ENCODE measurements at places on chromosomes 7 and 10. TPM values are rescaled to one million over a fixed set of nuclear protein-coding genes. Genes with fewer than 3 reads are reported as not detected.

DNA sequence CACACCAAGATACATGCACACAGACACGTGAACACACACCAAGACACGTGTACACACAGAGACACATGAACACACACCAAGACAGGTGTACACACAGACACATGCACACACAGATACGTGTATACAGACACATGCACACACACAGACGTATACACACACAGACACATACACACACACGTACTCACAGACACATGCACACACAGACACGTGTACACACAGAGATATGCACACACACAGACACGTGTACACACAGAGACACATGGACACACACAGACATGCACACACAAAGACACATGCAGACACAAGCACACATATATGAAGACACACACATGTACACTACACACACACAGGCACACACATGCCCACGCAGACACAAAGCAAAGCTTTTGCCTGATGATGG is 134.6 kb downstream of the TCERG1L start:
- H3K4me1 ChIP-seq, result no peaks in the 10 kb centered on the region
- H3K27me3 ChIP-seq, result no peaks in the 10 kb centered on the region
- no peak for DNase-seq

GRCh38 chr10:60086421-60086820 is 180.1 kb upstream of the CCDC6 start:
- H3K36me3 ChIP-seq, result peaks cover 5% of the 10 kb centered on the region
- no peak overlapping the region for H3K4me3 ChIP-seq
- no peak for DNase-seq
- no peaks in the 10 kb centered on the region for H3K4me1 ChIP-seq

DNA sequence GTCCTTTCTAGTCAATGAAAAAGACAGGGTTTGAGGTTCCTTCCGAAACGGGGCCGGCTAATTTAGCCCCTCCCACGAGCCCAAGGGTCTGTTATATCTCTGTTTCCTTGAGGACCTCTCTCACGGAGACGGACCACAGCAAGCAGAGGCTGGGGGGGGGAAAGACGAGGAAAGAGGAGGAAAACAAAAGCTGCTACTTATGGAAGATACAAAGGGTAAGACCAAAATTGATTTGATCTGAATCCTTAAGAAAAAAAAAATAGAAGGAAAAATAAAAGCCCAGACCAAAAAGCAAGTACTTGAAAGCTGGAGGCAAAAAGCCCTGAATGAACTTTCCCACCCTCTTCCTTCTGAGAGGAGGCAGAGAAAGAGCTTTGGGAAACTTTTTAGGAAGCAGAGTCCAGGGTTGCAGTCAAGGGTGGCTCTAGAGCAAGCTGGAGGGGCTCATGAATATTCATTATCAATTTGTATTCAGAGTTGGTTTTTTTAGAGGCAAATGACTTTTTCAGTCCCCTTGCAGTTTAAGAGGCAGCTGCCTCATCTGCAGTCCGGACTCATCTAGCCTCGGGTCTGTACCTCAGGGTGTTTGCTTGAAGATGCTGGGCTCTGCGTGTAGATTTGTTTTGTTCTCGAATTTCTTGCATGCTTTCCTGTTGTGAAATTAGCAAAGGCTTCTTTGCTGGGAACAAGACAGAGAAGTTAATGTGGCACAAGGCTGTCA is at the start of gene ENTPD1:
Gene ENTPD1, plus strand, starts transcription at position 123 of the 721 bp plus-strand sequence. Its CDS starts 77 bp downstream, at position 200.
- H3K4me1 ChIP-seq, result peaks cover 13% of the 10 kb centered on the region
- no peak for DNase-seq
- peak within 1 kb of the TSS; percentile 43 for H3K27ac ChIP-seq
- no peaks in the 10 kb centered on the region for H3K36me3 ChIP-seq

The RNLS gene
- total RNA-seq, result 4.6 TPM

DNA sequence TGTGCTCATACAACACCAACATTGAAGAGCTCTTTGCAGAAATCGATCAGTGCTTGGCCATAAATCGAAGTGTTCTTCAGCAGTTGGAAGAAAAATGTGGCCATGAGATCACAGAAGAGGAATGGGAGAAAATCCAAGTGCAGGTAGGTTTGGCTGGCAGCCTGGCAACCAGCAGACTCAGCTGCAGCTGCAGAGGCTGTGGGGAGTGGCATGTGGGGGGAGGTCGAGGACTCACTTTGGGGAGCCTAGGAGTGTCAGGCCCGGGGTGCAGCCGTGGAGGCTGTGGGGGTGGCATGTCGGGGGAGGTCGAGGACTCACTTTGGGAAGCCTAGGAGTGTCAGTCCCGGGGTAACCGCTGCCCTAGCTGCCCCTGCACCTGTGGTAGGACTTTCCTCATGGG is 35.1 kb downstream of the RNF32 start:
- no peak overlapping the region for H3K4me3 ChIP-seq
- no peak for DNase-seq
- H3K4me1 ChIP-seq, result no peaks in the 10 kb centered on the region
- peaks cover 7% of the 10 kb centered on the region for H3K36me3 ChIP-seq
- H3K27me3 ChIP-seq, result no peaks in the 10 kb centered on the region

The PPP1R17 gene
- not detected for total RNA-seq

The CLCN1 gene
- total RNA-seq, result not detected

GRCh38 chr7:1369916-1370657 is 89.2 kb downstream of the MICALL2 start:
- no peak for DNase-seq
- no peak overlapping the region for H3K27ac ChIP-seq
- no peaks in the 10 kb centered on the region for H3K36me3 ChIP-seq
- peak overlapping the region; percentile 63 for H3K4me3 ChIP-seq

DNA sequence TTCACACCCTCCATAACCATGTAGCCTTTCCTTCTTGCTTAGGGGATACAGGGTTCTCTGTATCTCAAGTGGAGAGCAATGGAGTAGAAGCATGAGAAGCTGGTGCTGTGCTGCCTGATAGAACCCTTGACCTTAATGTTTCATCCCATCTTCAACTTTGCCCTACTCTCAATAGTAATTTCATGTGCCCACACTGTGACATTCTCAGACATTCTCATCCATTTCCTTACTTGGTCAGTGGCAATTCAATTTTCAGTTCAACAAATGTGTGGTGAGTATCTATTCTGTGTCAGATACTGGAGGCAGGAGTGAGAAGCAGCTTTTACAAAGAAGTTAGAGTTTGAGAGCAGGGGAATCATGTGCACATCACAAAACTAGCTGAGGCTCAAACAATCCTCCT is 16.1 kb downstream of the STRIP2 start:
- H3K27me3 ChIP-seq, result no peaks in the 10 kb centered on the region
- no peak for DNase-seq
- H3K27ac ChIP-seq, result no peak overlapping the region
- no peaks in the 10 kb centered on the region for H3K36me3 ChIP-seq

The ZNF37A gene
- total RNA-seq, result 21.5 TPM

DNA sequence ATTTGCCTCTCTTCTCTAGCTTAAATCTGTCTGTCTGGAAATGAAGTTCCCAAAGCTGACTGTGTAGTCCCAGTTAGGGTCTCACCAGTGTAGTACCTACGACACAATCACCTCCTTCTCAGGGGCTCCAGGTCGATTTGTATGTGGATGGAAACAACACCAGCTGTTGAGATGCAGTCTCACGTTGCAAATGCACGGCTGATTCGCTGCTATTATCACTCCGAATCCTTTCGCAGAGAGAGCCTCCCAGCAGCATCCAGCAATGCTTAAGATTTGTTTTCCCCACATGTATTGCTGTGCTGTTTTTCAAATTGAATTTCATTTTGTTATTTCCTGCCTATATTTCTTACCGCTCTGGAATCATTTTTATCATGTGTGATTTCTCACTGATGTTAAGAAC is 16.3 kb downstream of the VSTM4 start:
- H3K27me3 ChIP-seq, result peaks cover 21% of the 10 kb centered on the region
- no peaks in the 10 kb centered on the region for H3K4me1 ChIP-seq

DNA sequence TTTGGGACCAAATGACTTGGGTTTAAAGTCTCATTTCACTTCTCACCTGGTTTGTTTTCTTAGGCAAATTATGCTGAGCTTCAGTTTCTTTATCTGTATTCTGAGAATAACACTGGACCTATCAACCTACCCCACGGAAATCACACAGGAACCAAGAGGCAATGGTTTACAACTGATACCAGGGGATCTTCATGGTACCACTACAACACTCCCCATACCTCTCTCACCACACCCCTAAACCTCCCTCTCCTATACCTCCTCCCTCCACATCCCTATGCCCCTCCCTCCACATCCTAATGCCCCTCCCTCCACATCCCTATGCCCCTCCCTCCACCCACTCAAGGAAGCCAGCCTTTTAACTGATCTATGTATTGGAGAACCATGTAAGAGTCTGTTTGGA is 9.9 kb downstream of the FAM204A start:
- peaks cover 24% of the 10 kb centered on the region for H3K36me3 ChIP-seq
- no peaks in the 10 kb centered on the region for H3K27me3 ChIP-seq
- peaks cover 15% of the 10 kb centered on the region for H3K4me1 ChIP-seq

DNA sequence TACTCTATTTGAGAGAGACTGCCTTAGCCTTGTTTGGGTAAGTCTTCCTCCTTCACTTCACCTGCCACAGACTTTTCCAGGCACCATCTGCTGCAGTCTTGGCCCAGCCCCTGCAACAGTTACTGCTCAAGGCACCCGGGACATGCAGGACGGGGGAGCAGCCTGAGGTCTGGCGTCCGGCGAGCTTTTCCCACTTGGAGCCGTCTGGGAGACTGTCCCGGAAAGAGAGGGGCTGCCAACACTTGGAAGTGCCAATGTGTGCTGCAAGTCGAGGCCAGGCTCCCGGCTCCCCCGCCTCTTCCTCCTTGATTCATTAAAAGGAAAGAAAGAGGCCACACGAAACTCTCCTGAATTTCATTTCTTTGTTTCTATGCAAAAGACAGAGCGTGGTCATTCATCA is 13.7 kb downstream of the HTRA1 start:
- H3K36me3 ChIP-seq, result peaks cover 1% of the 10 kb centered on the region
- no peak for DNase-seq
- peak overlapping the region; percentile 16 for H3K27ac ChIP-seq
- no peak overlapping the region for H3K4me3 ChIP-seq
- peaks cover 7% of the 10 kb centered on the region for H3K4me1 ChIP-seq

DNA sequence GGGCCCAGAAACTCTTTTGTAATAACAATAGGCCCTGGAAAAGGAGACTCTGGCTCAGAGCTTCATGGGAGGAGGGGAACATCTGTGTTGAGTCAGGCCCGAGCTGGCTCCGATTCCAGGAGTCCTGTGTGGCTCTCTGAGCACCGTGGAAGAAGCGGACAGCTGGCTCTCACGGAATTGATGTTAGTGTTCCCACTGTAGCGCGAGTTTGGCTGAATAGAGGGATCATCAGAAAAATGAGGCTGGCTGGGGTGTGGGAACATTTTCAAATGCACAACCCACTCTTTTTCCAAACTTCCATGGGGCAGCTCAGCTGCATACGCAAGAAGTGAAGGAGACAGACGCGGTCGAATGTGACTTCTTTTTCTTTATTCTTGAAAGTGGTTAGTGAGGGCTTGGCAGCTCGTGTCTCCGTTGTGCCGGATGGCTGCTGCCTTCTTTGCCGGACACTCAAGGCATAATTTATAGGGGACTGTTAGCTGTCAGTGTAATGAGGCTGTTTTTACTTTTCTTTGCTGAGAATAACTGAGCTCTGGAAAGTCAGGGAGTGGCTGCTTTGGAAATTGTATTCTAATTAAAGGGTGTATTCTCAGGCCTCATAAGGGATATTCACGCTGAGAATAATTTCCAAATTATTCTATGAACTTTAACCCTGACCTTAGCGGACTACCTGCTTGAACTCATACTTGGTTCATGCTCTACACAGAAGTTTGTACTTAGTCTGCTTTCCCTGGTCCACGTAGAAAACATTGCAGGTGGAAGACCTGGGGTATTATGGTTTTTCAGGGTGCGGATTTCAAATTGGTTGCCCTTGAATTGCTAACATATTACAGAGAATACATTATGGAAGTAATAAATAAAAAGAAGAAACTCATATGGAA is 23.1 kb downstream of the MDFIC start:
- no peaks in the 10 kb centered on the region for H3K27me3 ChIP-seq
- no peak for DNase-seq
- H3K36me3 ChIP-seq, result peaks cover 23% of the 10 kb centered on the region
- H3K27ac ChIP-seq, result peak overlapping the region; percentile 74
- H3K4me1 ChIP-seq, result peaks cover 71% of the 10 kb centered on the region

DNA sequence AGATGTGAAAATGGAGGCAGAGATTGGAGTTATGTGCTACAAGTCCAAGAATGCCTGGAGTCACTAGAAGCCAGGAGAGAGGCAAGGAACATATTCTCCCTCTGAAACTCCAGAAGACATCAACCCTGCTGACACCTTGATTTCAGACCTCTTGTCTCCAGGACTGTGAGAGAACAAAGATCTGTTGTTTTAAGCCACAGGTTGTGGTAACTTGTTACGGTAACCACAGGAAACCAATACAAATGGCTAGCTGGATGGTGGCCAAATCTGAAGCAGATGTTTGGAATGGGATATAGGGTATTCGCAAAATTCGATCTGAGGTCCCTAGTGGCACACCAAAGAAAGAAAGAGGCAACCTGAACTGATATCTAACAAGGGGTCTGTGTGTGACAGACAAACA is 129.0 kb downstream of the HERPUD2 start:
- peaks cover 8% of the 10 kb centered on the region for H3K4me1 ChIP-seq
- no peak overlapping the region for H3K27ac ChIP-seq
- H3K4me3 ChIP-seq, result no peak overlapping the region
- DNase-seq, result no peak
- peaks cover 5% of the 10 kb centered on the region for H3K36me3 ChIP-seq
- peaks cover 48% of the 10 kb centered on the region for H3K27me3 ChIP-seq

The ARID5B gene
- 67.6 TPM for total RNA-seq

DNA sequence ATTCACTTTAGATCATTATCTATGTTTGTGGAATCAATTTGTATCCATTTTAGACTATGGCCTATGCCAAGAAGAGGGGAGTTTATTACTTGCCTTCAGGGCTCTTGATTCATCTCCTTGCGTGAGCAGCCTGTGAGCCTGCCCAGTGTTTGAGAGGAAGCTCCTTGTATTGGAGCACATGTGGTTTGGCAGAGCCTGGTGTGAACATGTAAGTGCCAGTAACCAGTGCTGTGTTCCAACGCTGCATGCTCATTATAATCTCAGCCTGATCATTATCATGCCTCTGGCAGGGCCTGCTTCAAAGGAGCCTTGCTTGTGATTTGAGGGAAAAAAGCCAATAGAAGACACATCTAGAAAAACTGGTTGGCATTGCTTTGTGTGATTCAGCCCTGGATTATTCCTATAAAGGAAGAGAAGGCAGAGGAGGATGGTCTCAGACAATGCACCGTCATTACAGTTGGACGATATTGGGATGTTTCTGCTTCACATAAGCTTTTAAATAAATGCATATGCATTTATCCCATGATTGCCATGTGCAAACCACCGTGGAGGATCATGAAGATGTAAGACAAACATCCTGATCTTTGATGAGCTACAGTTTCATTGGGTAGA is 203.4 kb upstream of the AHR start:
- DNase-seq, result no peak
- H3K4me1 ChIP-seq, result peaks cover 6% of the 10 kb centered on the region
- no peaks in the 10 kb centered on the region for H3K36me3 ChIP-seq

DNA sequence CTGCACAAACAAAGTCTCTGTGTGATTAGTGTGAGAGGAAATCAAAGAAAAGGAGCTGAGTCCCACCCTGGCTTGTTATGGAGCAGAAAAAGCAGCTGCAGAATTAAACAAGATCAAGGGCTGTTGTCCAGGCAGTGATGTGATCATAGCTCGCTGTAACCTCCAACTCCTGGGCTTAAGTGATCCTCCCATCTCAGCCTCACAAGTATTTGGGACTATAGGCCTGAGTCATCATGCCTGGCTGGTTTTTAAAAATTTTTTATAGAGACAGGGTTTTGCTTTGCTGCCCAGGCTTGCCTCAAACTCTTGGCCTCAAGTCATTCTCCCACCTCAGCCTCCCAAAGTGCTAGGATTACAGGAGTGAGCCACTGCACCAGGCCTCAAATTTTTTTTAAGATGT is 88.9 kb downstream of the IPMK start:
- H3K4me1 ChIP-seq, result peaks cover 3% of the 10 kb centered on the region
- H3K27me3 ChIP-seq, result peaks cover 17% of the 10 kb centered on the region
- no peaks in the 10 kb centered on the region for H3K36me3 ChIP-seq
- no peak overlapping the region for H3K27ac ChIP-seq
- DNase-seq, result no peak

The LRIT1 gene
- not detected for total RNA-seq
